Stimulated activated CD8-positive, alpha-beta memory T cell treated with anti-CD3 and anti-CD28 coated beads, Interleukin-15, amount 100 ng/mL, for 1 hour (primary cell): ENCODE measurements at places on chromosomes 2 and 18.

- DNase-seq = no peak
Measured at GRCh38 chr2:47660168-47660567, 122.8 kb upstream of the MSH6 start.

- DNase-seq = no peak
Measured at GRCh38 chr2:60331115-60331809, 222.2 kb downstream of the BCL11A start.

- DNase-seq = no peak
Measured at GRCh38 chr2:134865067-134865787, 26.8 kb downstream of the ACMSD start.

DNA sequence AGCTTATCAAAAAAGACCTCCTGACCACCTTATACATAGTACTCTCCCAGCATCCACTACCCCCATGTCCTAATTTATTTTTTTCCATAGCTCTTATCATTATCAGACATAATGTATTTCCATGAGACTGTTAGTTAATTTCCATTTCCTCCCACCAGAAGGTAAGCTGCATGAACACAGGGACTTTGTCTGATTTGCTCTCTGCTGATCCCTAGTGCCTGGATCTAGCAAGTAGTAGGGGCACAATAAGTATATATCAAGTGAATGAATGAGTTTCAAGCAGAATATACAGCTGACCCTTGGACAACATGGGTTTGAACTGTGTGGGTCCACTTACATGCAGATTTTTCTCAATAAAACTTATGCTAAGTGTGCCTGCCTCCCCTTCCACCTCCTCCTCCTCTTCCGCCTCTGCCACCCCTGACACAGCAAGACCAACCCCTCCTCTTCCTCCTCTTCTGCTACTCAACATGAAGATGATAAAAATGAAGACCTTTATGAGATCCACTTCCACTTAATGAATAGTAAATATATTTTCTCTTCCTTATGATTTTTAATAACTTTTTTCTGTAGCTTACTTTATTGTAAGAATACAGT lies 53.8 kb downstream of the CTAGE1 start:
- no peak for DNase-seq

- DNase-seq = no peak
Measured at GRCh38 chr2:20633794-20634506, 16.9 kb downstream of the HS1BP3 start.
